ENCODE measurements at places on chromosomes 1 and 21. TPM values are rescaled to one million over a fixed set of nuclear protein-coding genes. Genes with fewer than 3 reads are reported as not detected.

GRCh38 chr1:29474274-29475244, 238.2 kb downstream of the PTPRU start:
- H3K36me3 ChIP-seq = no peaks in the 10 kb centered on the region
- H3K27me3 ChIP-seq = peaks cover 41% of the 10 kb centered on the region
- no peaks in the 10 kb centered on the region for H3K4me1 ChIP-seq
- H3K4me3 ChIP-seq = no peak overlapping the region
- H3K27ac ChIP-seq = no peak overlapping the region

DNA sequence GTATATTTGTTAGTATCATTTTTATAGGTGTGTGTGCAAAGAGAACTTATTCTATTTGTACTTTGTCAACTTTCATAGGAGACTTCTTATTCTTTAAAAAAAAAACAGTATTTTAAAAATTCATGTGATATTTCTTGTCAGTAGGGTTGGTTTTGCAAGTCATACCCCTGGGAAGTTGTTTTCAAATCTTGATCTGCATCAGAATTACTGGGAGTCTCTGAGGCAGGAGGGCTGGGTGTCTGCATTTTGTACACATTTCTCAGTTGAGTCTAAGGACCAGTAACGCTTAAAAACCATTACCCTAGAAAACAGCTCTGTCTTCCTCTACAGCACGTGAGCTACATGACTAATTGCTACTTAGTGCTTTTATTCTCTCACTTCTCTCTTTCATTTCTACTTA, 76.0 kb upstream of the CTTNBP2NL start:
- no peak for DNase-seq
- H3K4me1 ChIP-seq = no peaks in the 10 kb centered on the region
- H3K36me3 ChIP-seq = no peaks in the 10 kb centered on the region
- H3K27me3 ChIP-seq = peaks cover 4% of the 10 kb centered on the region
- no peak overlapping the region for H3K4me3 ChIP-seq

- no peak overlapping the region for H3K4me3 ChIP-seq
- peak overlapping the region; percentile 9 for H3K27ac ChIP-seq
- no peaks in the 10 kb centered on the region for H3K27me3 ChIP-seq
Observed at GRCh38 chr1:41846625-41847405, 71.9 kb downstream of the HIVEP3 start.

DNA sequence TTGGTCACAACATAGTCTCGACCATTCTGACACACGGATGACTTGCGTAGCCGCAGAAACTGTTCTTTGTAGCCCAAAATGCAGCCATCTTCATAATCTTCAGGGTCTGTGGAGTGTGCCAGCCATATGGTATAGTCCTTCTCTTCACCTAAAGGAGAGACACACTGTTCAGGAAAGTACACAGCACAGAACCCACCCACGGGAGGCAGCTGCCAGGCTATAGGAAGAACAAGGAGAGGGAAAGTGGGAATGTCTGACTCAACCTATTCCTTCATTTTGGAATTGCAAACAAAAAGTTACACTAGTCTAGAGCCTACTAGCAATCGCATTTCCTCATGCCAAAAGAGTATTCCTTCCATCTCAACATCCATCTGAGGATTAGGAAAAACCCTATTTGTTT, 16.2 kb upstream of the MYBPHL start:
- no peak overlapping the region for H3K27ac ChIP-seq
- DNase-seq = no peak

GJC2 gene
- total RNA-seq = not detected

ESRRG gene
- not detected for total RNA-seq

GRHL3 gene
- not detected for total RNA-seq
